Activated naive CD4-positive, alpha-beta T cell treated with anti-CD3 and anti-CD28 coated beads, Interleukin-2, amount 50 U/mL, for 72 hours (primary cell): ENCODE measurements at places on chromosomes 1 and 21.
A peak's percentile ranks its signal among the peaks of the same experiment; 100 is the strongest.

GRCh38 chr1:37650173-37650572, 15.5 kb upstream of the RSPO1 start:
- no peak for DNase-seq

DNA sequence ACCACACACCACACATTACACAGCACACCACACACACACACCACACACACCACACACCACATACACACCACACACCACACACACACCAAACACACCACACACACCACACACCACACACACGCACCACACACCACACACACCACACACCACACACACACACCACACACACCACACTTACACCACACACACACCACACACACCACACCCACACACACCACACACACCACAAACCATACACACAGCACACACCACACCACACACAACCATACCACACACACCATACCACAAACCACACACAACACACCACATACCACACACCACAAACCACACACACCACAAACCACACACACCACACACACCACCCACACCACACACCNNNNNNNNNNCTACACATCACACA, 40.9 kb upstream of the SIK1 start:
- DNase-seq = no peak

- DNase-seq = no peak
Measured at GRCh38 chr21:37413553-37414291, 47.1 kb downstream of the DYRK1A start.

DNA sequence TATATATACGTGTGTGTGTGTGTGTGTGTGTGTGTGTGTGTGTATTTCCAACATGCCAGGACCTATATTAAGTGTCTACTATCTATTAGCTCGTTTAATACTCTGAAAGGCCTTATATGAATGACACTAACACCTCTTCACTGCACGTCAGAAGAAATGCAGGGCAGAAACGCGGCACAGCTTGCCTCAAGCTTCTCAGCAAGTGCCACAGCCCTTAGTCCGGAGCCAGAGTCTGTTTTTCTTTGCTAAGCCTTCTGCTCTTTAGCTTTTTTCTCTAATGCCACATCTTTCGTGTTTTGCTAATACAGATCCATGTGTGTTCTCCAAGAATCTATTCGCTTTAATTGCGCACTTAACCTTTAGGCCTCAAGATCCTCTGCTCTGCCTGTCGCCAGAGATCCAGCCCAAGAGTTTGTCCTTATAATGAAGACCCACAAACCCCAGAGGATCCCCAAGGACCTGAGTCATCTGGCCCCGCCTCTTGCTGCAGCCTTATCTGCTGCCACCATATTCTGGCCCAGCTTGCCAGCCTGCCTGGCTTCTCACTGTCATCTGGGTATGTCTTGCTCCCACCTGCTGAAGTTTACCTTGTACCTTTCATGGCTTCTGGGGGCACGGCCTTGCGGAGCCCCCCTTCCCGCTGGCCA, 2.0 kb upstream of the TRIM58 start:
- DNase-seq = no peak

DNA sequence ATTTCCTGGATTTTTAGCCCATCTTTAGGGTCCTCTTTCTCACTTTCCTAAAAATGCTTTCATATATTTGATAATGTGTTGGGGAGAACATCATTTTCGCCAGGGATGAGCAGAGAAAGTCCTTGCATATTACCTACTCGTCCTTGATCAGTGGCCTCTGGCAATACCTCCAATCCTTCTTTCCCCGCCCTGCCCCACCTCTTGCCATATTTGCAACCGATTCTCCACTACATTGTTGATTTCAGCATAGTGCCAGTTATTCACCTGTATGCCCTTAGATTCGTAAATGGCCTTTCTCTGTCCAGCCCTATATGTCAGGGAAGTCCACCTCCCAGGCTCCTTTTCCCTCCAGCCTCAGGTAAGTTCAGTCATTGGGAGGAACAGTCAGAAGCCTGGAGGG, 13.5 kb upstream of the F3 start:
- no peak for DNase-seq

DNA sequence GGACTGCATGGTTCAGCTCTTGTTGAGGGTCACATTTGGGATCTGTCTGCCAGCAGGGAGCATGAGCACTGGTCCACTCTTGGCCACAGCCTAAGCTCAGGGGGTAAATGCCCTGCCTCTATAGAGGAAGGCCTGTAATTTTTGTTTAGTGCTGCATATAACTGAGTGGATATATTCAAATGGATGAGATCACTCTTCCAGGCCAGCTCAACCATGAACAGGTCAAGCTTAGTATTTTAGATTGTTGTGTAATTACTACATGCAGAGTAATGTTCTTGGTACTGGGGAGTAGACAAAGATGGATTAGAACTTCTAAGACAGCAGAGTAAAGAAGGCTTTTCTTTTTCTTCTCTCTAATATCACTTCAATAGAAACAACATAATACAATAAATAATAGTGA, 376.9 kb downstream of the GPATCH2 start:
- DNase-seq = no peak

GRCh38 chr1:24776821-24777220, 31.6 kb downstream of the CLIC4 start:
- no peak for DNase-seq

DNA sequence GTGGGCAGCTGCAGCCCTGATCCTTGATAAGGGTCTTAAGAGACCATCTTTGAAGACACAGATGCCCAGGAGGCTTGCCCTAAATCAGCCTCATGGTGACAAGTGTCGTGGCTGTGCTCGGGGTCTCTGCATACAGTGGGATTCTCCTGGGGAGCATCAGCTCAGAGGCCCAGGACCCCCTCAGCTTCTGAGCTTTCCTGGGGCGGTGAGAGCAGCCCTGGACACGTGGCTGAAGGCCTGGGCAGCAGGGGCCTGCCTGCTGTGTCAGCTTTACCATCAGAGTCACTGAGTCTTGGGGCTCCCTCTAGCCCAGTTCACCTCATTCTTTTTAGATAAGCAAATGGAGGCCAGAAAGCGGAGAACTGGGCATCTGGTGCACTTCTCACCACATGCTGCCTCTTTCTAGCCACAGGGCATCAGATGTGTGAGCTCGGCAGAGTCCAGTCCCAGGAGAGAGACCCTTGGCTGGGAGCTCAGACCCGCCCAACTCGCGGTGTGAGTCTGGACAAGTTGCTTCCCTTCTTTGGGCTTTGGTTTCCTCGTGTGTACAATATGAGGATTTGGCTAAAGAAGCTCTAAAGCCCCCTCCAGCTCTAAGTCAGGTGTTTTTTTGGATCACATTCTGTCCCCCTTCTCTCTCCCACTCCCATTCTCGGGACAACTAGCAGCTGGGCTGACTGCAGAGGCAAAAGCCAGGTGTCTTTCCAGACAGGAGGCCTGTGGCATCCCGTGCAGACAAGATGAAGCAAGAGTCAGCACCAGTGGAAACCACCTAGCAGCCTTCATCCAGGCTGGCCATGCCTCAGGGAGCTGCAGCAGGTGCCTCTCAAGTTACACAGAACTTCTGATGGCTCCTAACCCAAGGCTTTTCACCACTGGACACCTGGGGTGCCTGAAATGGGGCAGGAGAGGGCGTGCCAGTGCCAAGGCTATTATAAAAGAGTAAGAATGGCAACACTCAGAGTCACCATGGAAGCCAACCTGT, 119.1 kb downstream of the KCNN3 start:
- no peak for DNase-seq

- DNase-seq = no peak
Measured at GRCh38 chr1:26570287-26570686, 40.7 kb downstream of the RPS6KA1 start.

DNA sequence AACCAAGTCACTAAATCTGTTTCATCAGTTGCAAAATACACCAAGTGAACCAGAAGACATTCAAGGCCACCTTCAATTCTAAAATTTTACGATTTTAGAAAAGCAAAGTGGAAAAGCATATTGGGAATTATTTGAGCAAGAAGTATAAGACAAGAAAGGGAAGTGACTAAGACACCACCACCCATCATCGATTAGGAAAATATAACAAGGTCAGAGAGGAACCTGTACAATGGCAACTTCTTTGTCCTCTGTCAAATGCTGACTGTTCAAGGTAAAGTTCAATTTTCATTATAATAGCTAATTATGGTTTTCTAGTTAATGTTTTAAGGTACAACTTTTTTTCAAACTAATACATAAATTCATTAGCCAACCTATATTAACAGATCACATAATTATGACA, 10.8 kb downstream of the FRRS1 start:
- DNase-seq = no peak

DNA sequence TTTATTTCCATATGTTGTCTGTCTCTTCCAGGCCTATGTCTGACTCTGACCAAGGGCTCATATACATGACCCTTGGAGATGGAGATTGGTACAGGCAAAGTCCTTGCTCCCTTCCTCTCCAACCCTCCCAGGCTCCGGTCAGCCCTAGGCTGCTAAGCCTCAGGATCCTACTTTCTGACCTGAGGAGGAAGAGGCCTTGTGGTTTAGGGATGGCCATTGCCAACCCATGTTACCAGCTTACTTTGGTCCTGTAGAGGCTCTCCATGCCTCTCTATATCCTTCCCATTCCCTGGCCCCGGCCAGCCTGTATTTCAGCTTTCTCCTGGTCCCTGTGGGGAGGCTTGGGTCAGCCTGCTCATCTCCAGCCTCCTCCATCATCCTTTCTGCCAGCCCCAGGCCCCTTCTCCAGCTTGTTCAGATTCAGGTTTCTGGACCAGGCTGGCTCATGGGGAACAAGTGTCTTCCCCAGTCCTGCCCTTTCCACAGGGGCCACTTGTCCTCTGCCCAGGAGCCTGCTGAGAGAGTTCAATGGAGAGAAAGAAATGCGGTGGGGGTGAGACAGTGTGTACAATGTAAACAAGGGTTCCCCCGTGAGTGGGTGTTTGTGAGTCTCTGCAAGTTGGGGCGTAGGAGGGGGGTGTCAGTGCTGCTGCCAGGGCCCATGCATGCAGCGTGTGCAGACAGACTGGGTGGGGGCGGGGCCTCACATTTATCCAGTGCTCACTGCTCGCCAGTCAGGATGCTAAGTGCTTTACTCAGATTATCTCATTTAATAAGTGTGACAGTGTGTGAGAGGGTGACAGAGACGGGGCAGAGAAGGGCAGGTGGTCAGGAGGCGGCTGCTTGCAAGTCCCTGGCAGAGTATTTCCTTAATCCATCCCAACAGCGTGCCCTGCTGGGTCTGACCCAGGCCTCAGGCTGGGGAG, 31.3 kb upstream of the FOXO6 start:
- DNase-seq = no peak

GRCh38 chr1:160761886-160762285, 22.8 kb downstream of the SLAMF7 start:
- no peak for DNase-seq

GRCh38 chr21:41316200-41317062, at the start of gene FAM3B:
TSS of gene FAM3B (plus strand) at chr21:41316801. CDS start at chr21:41316880, 79 bp downstream.
- no peak for DNase-seq

DNA sequence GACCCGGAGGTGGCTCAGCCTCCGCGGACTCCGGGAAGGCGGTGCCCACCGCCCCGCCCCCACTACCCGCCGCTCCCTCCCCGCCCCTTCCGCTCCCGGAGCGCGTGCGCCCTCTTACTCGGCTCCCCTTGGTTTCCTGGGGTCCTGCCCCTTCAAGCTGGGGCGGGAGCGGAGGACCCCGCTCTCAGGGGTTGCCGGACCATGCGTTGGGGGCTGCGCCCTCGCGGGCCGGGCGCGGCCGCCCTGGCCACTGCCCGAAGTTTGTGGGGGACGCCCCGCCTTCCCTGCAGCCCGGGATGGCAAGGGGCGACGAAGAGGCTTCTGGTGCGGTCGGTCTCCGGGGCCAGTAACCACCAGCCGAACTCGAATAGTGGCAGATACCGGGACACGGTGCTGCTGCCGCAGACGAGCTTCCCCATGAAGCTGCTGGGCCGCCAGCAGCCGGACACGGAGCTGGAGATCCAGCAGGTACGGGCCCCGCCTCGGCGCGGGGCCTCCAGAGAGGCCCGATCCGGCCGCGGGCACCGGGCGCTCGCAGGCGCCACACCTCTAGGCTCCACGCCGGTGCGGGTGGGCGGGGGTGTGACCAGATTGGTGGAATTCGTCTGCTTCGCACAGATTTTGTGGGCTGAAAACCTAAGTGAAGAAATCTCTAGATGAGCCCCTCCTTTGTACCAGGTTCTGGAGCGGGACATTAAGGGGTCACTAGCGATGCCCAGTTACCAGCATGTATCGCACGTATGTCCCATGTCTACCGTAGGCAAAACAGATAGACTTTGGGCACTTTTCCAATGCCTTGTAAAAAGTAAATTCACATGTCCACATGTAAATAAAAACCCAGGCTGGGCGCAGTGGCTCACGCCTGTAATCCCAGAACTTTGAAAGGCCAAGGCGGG, at the start of gene IARS2:
Gene IARS2 (plus strand): TSS at position 117 of the 896 bp plus-strand sequence. CDS start 85 bp downstream, at position 202.
- DNase-seq = peak; percentile 88

- DNase-seq = peak; percentile 71
Measured at GRCh38 chr21:46060596-46061061, 37.3 kb upstream of the COL6A2 start.

- DNase-seq = no peak
Measured at GRCh38 chr1:208420696-208421095, 176.5 kb upstream of the PLXNA2 start.

DNA sequence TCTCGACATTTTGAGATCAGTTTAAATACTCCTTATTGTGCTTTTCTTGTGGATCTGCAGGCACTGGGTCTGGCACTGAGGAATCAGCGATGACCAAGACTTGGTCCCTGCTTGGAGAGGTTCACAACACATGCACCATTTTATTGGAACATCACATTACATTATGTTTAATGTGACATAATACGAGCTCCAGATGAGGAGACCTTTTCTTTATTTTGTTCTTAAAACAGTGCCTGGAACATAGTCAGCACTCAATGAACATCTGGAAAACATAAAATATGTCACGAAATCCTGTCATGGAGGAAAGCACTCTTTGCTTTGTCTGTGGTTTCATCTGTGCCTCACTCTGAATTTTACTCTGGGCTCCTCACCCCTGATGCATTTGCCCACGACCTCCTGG, 110.7 kb downstream of the ST6GALNAC3 start:
- DNase-seq = no peak

DNA sequence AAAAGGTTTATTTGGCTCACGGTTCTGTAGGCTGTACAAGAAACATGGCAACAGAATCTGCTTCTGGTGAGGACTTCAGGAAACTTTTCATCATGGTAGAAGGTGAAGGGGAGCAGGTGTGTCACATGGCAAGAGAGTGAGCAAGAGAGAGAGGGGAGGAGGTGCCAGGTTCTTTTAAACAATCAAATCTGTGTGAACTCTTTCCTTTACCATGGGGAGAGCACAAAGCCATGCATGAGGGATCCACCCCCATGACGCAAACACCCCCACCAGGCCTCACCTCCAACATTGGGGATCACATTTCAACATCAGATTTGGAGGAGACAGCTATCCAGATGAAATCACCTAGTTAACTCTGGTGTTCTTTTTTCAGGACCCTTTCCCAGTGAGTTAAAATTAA, 103.6 kb downstream of the GALNT2 start:
- no peak for DNase-seq
